Dermis lymphatic vessel endothelial cell (primary cell): ENCODE measurements at places on chromosomes 2 and 18. TPM values are rescaled to one million over a fixed set of nuclear protein-coding genes. Genes with fewer than 3 reads are reported as not detected.

Gene CDK5R2
- total RNA-seq, result not detected in 2 replicates

Gene LCT
- total RNA-seq, result under 0.01 TPM in 2 replicates

Gene IL1F10
- total RNA-seq, result not detected in 2 replicates

Gene LIMS3
- total RNA-seq, result 17.3 and 31.3 TPM in 2 replicates

Gene IL37
- total RNA-seq, result not detected in 2 replicates

Gene STON1
- total RNA-seq, result 2.3 and 4.7 TPM in 2 replicates

Gene CNGA3
- total RNA-seq, result not detected in 2 replicates

Gene CD226
- 1.2 and 1.5 TPM in 2 replicates for total RNA-seq

Gene SPC25
- total RNA-seq, result 0.76 and 1.4 TPM in 2 replicates
